ENCODE measurements at places on chromosomes 5 and 9. TPM values are rescaled to one million over a fixed set of nuclear protein-coding genes. Genes with fewer than 3 reads are reported as not detected.

GRCh38 chr5:23446424-23446823 is 61.0 kb upstream of the PRDM9 start:
- DNase-seq: no peak

Gene CATSPER3
- total RNA-seq: 0.68 TPM

DNA sequence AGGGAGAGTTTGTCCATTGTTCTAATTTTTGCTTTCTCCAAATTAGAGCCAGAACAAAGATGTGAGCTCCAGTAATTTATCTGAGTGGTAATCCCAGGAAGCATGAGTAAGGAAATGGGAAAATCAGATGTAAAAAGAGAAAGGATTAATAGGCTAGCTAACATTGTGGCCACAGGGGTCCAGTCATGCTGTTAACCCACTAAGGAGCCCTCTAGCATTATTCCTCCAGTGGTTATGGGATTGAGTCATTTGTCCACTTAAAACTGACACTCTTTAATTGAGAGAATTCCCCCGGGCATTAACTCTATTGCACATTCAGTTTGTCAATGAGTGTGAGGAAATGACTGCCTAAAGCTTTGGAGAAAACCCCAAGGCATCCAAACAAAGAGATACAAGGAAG is 700.3 kb upstream of the TYRP1 start:
- no peak for DNase-seq

Gene OR1J2
- total RNA-seq: not detected

- no peak for DNase-seq
Observed at GRCh38 chr5:105885266-105885665, 1785.5 kb downstream of the EFNA5 start.

Gene FAM221B
- total RNA-seq: 0.32 TPM

GRCh38 chr9:78130004-78130403 is 98.4 kb upstream of the GNAQ start:
- peak; percentile 57 for DNase-seq

Gene TJP2
- total RNA-seq: 124 TPM

GRCh38 chr9:89137542-89138462 is 40.8 kb downstream of the SHC3 start:
- DNase-seq: no peak

Gene TXNDC8
- total RNA-seq: not detected

- no peak for DNase-seq
Observed at GRCh38 chr5:117262572-117263131, 688.0 kb upstream of the SEMA6A start.

GRCh38 chr5:139844472-139845145 is 49.0 kb downstream of the PSD2 start:
- DNase-seq: peak; percentile 82

- DNase-seq: no peak
Observed at GRCh38 chr9:15553528-15553898, 670 bp downstream of the CCDC171 start.

Gene RIGI
- 24.6 TPM for total RNA-seq

GRCh38 chr9:73541923-73542322 is 390.3 kb downstream of the ANXA1 start:
- no peak for DNase-seq

GRCh38 chr5:157513182-157513581 is 53.2 kb downstream of the NIPAL4 start:
- no peak for DNase-seq

DNA sequence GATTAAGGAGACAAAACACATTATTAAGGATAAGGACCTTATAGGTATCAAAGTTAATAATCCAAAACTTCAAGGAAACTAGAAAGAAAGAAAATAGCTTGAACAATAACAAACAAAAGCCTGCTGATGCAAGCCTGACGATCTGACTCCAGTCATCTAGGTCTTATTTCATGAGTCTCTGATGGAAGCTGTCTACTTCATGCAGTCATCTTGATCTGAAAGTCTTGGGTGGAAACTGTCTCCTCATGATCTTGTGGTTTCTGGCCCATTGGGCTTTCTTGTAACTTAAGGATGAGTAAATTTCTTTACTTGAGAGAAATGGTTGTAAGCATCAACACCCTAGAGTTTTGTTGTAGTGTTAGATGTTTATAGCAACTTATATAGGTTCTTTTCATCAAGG is 20.6 kb upstream of the PSIP1 start:
- DNase-seq: no peak

DNA sequence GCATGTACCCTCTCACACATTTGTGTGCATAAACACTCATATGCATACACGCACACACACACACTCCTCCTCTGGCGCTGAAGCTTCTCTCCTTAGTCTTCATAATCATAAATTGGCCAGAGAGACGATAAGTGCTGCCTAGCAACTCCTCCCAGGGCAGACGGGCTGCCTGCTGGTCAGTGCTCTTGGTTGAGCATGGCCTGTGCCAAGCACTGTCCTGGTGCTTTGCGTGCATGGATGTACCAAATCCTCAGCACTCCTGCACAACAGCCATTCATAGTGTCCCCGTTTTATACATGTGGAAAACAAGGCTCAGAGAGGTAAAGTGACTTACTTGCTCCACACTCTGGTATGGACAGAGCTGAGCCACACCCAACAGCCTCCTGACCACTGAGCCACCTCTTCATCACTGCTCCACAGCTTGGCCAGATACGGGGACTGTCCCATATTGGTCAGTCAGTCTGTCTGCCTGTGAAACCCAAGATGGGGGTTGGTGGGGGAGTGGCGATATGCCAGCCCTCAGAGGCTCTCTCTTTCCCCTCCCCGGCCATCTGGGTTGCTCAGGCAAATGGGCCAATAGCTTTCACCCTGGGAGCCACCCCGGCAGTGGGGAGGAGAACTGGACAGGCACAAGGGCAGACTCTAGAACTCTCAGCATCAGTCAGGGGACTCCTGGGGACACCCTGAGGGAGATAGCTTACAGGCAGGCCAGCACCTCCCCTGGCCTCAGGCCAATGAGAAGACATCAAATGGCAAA is 64.3 kb upstream of the GARNL3 start:
- DNase-seq: no peak

DNA sequence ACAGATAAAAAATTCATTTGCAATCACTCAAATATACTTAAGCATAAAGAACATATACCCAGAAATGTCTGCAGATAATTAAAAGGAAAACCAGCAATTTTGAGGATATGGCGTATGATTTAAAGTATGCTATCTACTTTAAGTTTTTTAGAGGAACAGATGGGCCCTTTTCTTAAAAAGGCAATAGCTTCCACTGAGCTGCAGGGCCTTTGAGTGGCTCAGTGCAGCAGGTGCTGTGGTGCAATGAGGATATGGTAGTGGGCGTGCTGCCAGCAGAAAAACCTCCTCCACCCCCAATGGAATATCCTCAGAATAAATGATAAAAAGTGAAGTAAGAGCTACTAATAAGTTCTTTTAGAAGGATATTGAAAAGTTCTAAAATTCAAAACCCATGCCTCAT is 814.5 kb downstream of the MTRR start:
- DNase-seq: no peak

DNA sequence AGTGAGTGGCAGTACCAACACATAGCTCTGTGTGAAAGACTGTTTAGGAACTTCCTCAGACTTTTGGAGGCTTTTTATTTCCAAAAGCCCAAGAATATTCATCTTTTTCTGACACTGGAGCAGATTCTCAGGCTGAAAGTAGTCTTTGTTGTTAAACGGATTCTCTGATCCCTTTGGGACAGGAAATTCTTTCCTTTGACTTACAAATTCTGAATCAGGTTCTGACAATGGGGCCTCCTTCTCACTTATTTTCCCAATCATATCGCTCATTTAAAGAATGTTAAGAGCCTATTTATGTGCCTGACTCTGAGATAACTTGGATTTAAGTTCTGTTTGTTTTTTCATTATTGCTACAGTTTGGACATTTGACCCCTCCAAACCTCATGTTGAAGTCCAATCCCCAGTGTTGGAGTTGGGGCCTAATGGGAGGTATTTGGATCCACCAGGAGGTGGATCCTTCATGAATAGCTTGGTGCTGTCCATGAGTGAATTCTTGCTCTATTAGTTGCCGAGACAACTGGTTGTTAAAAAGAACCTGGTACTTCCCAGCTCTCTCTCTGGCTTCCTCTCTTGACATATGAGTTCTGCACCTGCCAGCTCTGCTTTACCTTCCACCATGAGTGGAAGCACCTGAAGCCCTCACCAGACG is 4.1 kb upstream of the ADGRV1 start:
- no peak for DNase-seq

Gene PIP5K1B
- 35.9 TPM for total RNA-seq

DNA sequence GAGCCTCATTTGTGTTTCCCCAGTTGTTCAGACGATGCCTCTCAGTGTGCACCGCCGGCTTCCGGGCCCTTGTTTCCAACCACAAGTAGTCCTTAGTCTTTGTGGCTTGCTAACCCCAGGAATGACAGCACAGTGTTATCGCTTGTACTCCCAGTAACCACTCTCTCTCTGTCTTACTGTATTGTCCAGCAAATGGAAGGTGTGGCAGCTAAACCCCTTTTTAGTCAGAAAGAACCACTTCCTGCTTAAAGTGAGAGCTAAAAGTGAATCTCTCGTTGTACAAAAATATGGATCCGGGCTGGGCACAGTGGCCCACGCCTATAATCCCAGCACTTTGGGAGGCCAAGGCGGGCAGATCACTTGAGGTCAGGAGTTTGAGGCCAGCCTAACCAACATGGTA is 61.3 kb downstream of the ENC1 start:
- DNase-seq: no peak

DNA sequence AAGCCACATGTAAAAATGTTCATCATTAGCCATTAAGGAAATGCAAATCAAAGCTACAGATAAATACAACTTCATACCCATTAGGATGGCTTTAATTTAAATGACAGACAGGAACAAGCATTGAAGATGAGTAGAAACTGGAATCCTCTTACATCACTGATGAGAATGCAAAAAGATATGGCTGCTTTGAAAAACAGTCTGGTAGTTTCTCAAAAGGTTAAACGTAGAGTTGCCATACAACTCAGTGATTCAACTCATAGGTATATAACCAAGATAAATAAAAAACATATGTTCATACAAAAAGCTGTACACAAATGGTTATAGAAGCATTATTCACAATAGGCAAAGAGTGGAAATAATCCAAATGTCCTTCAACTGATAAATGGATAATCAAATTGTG is 228.8 kb upstream of the ZNF462 start:
- no peak for DNase-seq

Gene CARD9
- 15.0 TPM for total RNA-seq

DNA sequence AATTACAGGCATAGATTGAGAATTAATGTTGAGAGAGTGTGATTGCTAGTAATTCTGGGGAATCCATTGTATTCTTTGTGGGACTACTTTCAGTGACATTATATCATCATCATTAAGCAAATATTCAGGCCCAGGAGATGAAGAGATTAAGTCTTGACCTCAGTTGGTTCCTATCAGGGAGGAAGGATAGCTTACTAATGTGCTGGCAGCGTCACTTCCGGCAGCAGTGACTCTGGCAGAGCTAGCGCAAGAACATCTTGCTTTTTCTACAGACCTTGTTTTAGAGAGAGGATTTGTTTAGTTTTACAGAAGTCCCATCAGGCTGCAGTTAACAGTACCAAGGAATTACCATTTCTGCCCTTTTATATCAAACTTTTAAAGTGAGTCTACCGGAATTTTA is 20.3 kb downstream of the OSTF1 start:
- peak; percentile 68 for DNase-seq

GRCh38 chr9:136042541-136042940 is 52.5 kb downstream of the NACC2 start:
- DNase-seq: no peak

Gene JAKMIP2
- 8.3 TPM for total RNA-seq

GRCh38 chr5:41193456-41194205 is 19.7 kb downstream of the C6 start:
- peak; percentile 94 for DNase-seq

Gene ARID3C
- not detected for total RNA-seq

DNA sequence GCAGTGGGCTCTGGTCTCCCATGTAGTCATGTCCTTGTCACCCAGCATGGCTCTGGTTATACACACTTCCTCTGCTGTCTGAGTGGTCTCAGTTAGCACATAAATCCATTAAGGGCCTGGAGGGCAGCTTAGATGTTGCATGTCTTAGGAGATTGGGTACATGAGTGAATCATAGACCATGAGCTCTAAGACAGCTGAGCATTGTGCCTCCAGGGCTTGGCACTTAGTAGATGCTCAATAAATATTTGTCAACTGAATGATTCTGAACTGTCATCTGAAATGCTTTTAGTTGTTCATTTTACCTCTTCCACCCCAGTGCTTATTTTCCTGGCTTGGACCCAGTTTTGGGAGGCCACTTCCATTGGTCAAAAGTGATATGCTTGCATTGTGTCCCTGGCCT is 135.6 kb downstream of the BOD1 start:
- DNase-seq: no peak

Gene KIF4B
- total RNA-seq: not detected

Gene CCL28
- 7.7 TPM for total RNA-seq

- no peak for DNase-seq
Observed at GRCh38 chr5:145854651-145855258, 18.1 kb downstream of the GRXCR2 start.

DNA sequence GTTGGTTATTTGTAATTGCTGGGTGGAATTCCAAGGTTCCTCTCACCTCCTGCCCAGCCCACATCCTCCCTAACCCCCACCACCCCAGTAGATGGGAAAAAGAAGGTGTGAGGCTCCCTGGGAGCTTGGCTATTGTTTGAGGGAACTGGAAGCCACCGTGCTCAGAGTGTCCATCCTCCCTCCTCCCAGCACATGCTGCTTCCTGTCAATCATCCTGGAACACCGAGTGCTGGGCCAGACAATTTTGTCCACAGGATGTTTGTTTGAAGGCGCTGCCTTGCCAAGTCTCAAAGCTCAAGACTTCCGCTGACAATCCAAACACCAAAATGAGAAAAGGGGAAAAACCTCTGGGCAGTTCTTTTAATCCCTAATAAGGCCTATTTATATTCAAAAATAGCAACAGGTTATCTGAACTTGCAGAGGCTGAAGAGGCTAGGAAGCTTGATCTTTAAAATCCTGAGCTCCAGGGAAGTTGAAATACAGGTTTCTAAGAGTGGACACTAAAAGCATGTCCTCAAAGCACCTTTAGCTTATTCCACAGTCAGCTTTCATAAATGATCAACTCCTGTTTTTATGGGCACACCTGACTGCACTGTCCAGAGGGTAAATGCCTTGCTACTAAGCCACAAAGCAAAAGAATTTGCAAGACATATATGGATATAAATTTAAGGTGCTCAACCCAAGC is 286.7 kb downstream of the NFIB start:
- peak; percentile 58 for DNase-seq

Data from lower lobe of right lung (tissue), 2 donors.